Glutamatergic neuron (in vitro differentiated cells): ENCODE measurements at places on chromosomes 5 and 9. TPM values are rescaled to one million over a fixed set of nuclear protein-coding genes. Genes with fewer than 3 reads are reported as not detected.
A peak's percentile ranks its signal among the peaks of the same experiment; 100 is the strongest.

GRCh38 chr5:76345582-76345981, 57.5 kb upstream of the IQGAP2 start:
- H3K36me3 ChIP-seq, result no peaks in the 10 kb centered on the region
- H3K4me3 ChIP-seq, result no peak overlapping the region
- H3K27ac ChIP-seq, result no peak overlapping the region
- H3K4me1 ChIP-seq, result no peaks in the 10 kb centered on the region

DNA sequence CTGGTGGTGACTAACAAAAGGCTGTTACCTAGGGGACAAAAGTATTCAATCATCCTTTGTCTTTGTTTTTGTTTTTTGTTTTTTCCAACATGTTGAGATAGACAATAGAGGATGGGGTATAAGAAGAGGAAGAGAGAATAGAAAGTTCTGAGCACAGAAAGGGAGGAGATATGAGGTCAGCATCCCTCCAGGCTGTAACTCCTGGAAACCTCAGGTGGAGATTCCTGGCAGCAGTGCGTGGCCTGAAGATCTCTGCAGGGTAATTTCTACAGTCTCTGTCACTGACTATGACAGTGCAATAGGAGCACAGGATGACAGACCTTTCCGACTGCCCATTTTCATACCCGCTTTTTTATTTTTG, 112.1 kb downstream of the ADRB2 start:
- no peak overlapping the region for H3K27ac ChIP-seq
- H3K4me1 ChIP-seq, result no peaks in the 10 kb centered on the region
- no peaks in the 10 kb centered on the region for H3K36me3 ChIP-seq
- H3K4me3 ChIP-seq, result no peak overlapping the region
- H3K27me3 ChIP-seq, result peaks cover 4% of the 10 kb centered on the region
- DNase-seq, result no peak

DNA sequence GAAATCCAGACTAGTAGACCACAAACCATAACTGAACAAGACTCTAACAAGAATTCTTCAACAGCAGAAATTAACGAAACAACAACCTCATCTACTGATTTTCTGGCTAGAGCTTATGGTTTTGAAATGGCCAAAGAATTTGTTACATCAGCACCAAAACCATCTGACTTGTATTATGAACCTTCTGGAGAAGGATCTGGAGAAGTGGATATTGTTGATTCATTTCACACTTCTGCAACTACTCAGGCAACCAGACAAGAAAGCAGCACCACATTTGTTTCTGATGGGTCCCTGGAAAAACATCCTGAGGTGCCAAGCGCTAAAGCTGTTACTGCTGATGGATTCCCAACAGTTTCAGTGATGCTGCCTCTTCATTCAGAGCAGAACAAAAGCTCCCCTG, 68.6 kb downstream of the VCAN start:
- no peak overlapping the region for H3K27ac ChIP-seq
- no peaks in the 10 kb centered on the region for H3K27me3 ChIP-seq
- H3K36me3 ChIP-seq, result no peaks in the 10 kb centered on the region
- no peak overlapping the region for H3K4me3 ChIP-seq

GRCh38 chr9:3541206-3541605, 15.4 kb upstream of the RFX3 start:
- H3K4me3 ChIP-seq, result no peak overlapping the region
- H3K27me3 ChIP-seq, result no peaks in the 10 kb centered on the region
- peaks cover 5% of the 10 kb centered on the region for H3K4me1 ChIP-seq
- no peaks in the 10 kb centered on the region for H3K36me3 ChIP-seq

- no peaks in the 10 kb centered on the region for H3K4me1 ChIP-seq
- H3K27ac ChIP-seq, result no peak overlapping the region
- H3K4me3 ChIP-seq, result no peak overlapping the region
- H3K36me3 ChIP-seq, result no peaks in the 10 kb centered on the region
- no peak for DNase-seq
These were observed 197.8 kb downstream of the ANXA1 start for GRCh38 chr9:73349476-73349875.

DNA sequence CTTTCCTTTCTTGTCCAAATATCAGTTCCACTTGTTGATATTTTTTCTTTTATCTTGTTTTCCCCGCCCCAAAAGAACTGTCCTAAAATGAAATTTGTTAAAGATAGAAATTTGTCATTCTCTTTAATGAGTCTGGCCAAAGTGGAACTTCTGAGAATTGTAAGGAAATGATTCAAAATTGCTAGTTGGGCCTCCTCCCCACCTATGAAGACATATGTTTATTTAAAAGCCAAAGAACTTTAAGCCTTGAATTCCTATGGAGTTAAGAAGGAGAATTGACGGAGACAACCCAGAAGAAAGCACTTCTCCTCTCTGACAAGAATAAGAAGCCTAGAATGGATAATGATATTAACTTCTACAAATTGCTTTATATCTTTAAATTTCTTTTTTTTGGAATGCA, 59.1 kb upstream of the ALDH1A1 start:
- no peaks in the 10 kb centered on the region for H3K36me3 ChIP-seq
- no peak for DNase-seq
- no peak overlapping the region for H3K27ac ChIP-seq

The BAAT gene
- 0.54 TPM for total RNA-seq

GRCh38 chr9:129570450-129571297, 50.2 kb downstream of the C9orf50 start:
- H3K36me3 ChIP-seq, result peaks cover 6% of the 10 kb centered on the region
- H3K27ac ChIP-seq, result no peak overlapping the region
- peaks cover 11% of the 10 kb centered on the region for H3K27me3 ChIP-seq
- peaks cover 15% of the 10 kb centered on the region for H3K4me1 ChIP-seq

- H3K4me1 ChIP-seq, result peaks cover 19% of the 10 kb centered on the region
- peaks cover 41% of the 10 kb centered on the region for H3K27me3 ChIP-seq
- no peak overlapping the region for H3K4me3 ChIP-seq
These were observed 5.2 kb downstream of the BARHL1 start for GRCh38 chr9:132587592-132587955.

GRCh38 chr5:147372191-147372590, 137.4 kb downstream of the STK32A start:
- DNase-seq, result no peak
- H3K4me1 ChIP-seq, result peaks cover 4% of the 10 kb centered on the region
- H3K27ac ChIP-seq, result no peak overlapping the region
- H3K27me3 ChIP-seq, result peaks cover 2% of the 10 kb centered on the region
- H3K4me3 ChIP-seq, result no peak overlapping the region

- H3K27me3 ChIP-seq, result peaks cover 2% of the 10 kb centered on the region
- no peak overlapping the region for H3K4me3 ChIP-seq
- no peaks in the 10 kb centered on the region for H3K4me1 ChIP-seq
- no peak for DNase-seq
These were observed 42.5 kb downstream of the GTF3C4 start for GRCh38 chr9:132712753-132713152.

The PCDHGB4 gene
- total RNA-seq, result 40.8 TPM

The TMEM174 gene
- total RNA-seq, result not detected

- no peak for DNase-seq
- peaks cover 6% of the 10 kb centered on the region for H3K4me1 ChIP-seq
- peaks cover 4% of the 10 kb centered on the region for H3K36me3 ChIP-seq
- H3K27ac ChIP-seq, result no peak overlapping the region
- H3K27me3 ChIP-seq, result peaks cover 5% of the 10 kb centered on the region
- H3K4me3 ChIP-seq, result no peak overlapping the region
These were observed 91.4 kb upstream of the NEURL1B start for GRCh38 chr5:172549696-172550095.

The MTREX gene
- 81.9 TPM for total RNA-seq

The SARDH gene
- total RNA-seq, result 2.0 TPM

The PLEKHG4B gene
- 49.4 TPM for total RNA-seq

GRCh38 chr9:129612123-129612522, 8.8 kb downstream of the C9orf50 start:
- no peak overlapping the region for H3K4me3 ChIP-seq
- peaks cover 18% of the 10 kb centered on the region for H3K27me3 ChIP-seq
- H3K4me1 ChIP-seq, result peaks cover 15% of the 10 kb centered on the region

DNA sequence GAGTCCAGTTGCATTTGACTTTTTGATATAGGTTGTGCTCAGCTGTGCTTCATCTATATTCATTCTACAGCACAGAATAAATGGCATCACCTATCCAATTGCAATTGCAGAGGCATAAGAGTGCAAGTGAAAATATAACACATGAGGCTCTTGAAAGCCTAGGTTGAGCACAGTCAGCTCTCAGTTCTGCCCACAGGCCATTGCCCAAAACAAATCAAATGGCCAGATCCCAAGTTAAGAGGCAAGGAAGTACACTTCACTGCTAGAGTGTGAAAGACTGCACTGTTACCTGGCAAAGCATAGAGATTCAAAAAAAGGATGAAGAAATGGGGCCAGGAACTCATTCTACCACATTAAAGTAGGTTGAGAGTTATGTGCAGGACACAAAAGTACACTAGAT, 305.5 kb upstream of the SEMA6A start:
- peaks cover 4% of the 10 kb centered on the region for H3K27me3 ChIP-seq
- DNase-seq, result no peak
- H3K4me1 ChIP-seq, result peaks cover 3% of the 10 kb centered on the region

The FLT4 gene
- total RNA-seq, result 0.17 TPM

DNA sequence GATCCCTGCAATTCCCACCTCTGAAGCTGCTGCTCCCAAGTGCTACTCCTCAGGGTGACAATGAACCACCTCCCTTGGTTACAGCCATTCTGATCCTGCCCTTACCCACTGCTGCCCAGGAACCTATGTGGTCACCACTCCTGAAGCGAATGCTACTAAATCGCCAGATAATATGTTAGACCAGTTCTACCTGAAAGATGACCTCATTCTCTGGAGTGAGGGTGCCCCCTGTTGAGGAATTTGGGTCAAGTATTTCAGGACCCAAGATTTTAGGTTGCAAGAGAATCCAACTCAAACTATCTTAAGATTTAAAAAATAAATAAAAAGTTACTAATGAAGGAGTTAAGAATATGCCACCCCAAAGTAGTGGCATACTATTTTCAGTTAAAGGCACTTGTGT, 5.8 kb upstream of the SNAPC3 start:
- no peak for DNase-seq
- no peaks in the 10 kb centered on the region for H3K36me3 ChIP-seq
- no peak overlapping the region for H3K27ac ChIP-seq
- H3K4me1 ChIP-seq, result peaks cover 2% of the 10 kb centered on the region
- H3K4me3 ChIP-seq, result no peak overlapping the region

The HAPLN1 gene
- 2.9 TPM for total RNA-seq

DNA sequence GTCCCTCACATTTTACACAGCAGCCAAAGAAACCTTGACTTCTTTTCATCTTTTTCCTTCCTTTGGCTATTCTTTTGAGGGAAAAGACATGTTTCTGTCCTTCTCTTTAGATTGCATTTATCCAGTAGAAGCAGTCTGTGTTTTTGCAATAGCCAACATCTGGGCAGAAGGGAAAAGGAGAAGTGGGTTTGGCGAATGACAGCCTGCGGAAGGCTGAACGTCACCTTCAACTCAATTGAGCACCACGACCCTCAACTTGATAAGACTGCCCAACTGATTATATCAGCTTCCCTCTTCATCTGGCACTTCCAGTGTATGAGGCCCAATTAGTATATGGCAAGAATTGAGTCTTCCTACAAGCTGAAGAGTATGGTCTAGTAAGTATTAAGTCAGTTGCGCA, 1997.6 kb upstream of the WWC1 start:
- no peaks in the 10 kb centered on the region for H3K4me1 ChIP-seq
- H3K27me3 ChIP-seq, result no peaks in the 10 kb centered on the region
- no peak for DNase-seq
- no peak overlapping the region for H3K27ac ChIP-seq
- H3K4me3 ChIP-seq, result no peak overlapping the region

GRCh38 chr9:93099551-93100275, 3.7 kb downstream of the CARD19 start:
- H3K4me3 ChIP-seq, result no peak overlapping the region
- peaks cover 5% of the 10 kb centered on the region for H3K4me1 ChIP-seq
- no peak overlapping the region for H3K27ac ChIP-seq
- DNase-seq, result peak; percentile 13
- no peaks in the 10 kb centered on the region for H3K27me3 ChIP-seq

- peaks cover 57% of the 10 kb centered on the region for H3K4me1 ChIP-seq
- peak overlapping the region; percentile 92 for H3K27ac ChIP-seq
- H3K4me3 ChIP-seq, result peak overlapping the region; percentile 34
- H3K36me3 ChIP-seq, result no peaks in the 10 kb centered on the region
These were observed 12.4 kb upstream of the CXXC5 start for GRCh38 chr5:139635606-139636206.

DNA sequence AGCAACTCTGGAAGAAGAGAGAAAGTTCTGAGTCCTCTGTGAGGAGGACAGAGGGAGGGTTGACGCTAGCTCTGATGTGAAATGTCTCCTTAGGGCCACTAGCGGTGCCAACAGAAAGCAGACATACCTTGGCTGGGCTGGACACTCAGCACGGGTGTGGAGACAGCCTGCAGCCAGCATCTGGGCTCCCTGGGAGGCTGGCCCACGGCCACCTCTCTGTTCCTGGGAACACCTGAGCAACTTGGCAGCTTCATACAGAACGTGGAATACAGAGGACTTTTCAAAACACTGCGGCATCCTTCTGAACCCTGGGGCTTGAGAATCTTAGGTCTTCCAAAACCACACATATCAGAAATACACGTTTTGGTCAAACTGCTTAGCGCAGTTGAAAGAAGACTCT, 269.1 kb downstream of the FSTL4 start:
- H3K27ac ChIP-seq, result no peak overlapping the region
- peaks cover 8% of the 10 kb centered on the region for H3K27me3 ChIP-seq
- H3K36me3 ChIP-seq, result no peaks in the 10 kb centered on the region
- peaks cover 2% of the 10 kb centered on the region for H3K4me1 ChIP-seq
- DNase-seq, result no peak

GRCh38 chr9:128898382-128898781, 16.4 kb downstream of the LRRC8A start:
- DNase-seq, result no peak
- peaks cover 3% of the 10 kb centered on the region for H3K27me3 ChIP-seq
- H3K27ac ChIP-seq, result no peak overlapping the region
- H3K4me1 ChIP-seq, result peaks cover 7% of the 10 kb centered on the region
- H3K4me3 ChIP-seq, result no peak overlapping the region
- H3K36me3 ChIP-seq, result no peaks in the 10 kb centered on the region

DNA sequence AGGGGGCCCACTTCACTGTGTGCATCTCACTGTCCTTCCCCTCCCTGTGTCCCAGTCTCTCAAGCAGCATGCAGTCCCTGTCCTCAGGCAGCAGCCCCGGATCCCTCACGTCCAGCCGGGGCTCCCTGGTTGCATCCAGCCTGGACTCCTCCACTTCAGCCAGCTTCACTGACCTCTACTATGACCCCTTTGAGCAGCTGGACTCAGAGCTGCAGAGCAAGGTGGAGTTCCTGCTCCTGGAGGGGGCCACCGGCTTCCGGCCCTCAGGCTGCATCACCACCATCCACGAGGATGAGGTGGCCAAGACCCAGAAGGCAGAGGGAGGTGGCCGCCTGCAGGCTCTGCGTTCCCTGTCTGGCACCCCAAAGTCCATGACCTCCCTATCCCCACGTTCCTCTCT, 62.8 kb upstream of the RARS1 start:
- H3K27ac ChIP-seq, result no peak overlapping the region
- peaks cover 8% of the 10 kb centered on the region for H3K27me3 ChIP-seq
- no peak overlapping the region for H3K4me3 ChIP-seq
- H3K36me3 ChIP-seq, result peaks cover 6% of the 10 kb centered on the region

- no peaks in the 10 kb centered on the region for H3K36me3 ChIP-seq
- H3K4me1 ChIP-seq, result no peaks in the 10 kb centered on the region
- no peaks in the 10 kb centered on the region for H3K27me3 ChIP-seq
- no peak for DNase-seq
- H3K27ac ChIP-seq, result no peak overlapping the region
These were observed 62.5 kb downstream of the NFIB start for GRCh38 chr9:14251154-14252071.
